ENCODE measurements at places on chromosomes 11 and 22. TPM values are rescaled to one million over a fixed set of nuclear protein-coding genes. Genes with fewer than 3 reads are reported as not detected.
A peak's percentile ranks its signal among the peaks of the same experiment; 100 is the strongest.

Gene PRR33
- not detected for total RNA-seq

Gene CALCA
- total RNA-seq, result not detected

Gene MRGPRG
- total RNA-seq, result not detected

DNA sequence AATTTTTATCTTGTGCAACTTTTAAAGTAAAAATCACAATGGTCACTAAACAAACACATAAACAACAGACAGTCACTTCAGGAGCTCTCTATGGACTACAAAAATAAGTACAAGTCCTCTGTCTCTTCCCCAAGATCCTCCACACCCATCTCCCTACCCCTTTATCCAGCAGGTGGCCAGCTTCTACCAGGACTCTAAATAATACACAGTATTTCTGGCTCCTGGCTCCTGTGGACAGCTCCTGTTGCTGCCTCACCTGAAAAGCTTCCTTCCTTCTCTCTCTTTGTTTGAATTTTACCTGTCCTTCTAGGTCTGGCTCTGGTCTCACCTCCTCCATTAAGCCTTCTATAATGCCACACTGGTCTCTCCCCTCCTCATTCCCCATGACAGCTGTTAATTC is 86.1 kb downstream of the CLPB start:
- H3K27me3 ChIP-seq, result no peaks in the 10 kb centered on the region
- no peak for DNase-seq

Gene OR9Q1
- not detected for total RNA-seq

DNA sequence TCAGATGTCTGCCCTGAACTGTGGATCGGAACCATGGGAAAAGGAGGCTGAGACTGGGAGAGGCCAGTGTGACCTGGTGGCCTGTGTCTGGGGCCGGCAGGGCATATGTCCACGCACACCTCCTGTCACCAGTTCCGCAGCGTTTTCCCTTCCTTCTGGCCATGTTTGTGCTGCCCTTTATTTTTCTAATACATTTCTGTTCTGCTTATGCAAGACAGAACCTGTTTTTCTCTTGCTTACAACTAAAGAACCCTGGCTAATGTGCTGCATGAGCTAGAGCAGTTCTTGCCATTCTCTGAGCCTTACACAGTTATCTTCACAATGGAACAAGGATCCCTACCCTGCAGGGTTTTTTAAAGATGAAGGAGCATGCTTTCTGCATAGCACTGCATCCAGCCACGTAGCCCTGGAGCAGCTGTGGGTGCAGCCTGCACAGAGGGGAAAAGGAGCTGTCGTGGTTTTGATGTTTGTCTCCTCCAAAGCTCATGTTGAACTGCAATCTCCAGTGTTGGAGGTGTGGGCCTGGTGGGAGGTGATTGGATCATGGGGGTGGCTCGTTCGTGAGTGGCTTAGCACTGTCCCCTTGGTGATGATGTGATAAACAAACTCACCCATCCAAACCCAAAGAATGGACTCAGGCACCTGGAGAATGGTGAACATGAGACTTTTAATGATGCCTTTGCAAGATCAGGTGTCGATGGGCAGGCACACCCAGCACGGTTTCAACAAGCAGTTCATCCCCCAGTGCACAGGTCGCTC is 84.8 kb upstream of the SHANK2 start:
- no peaks in the 10 kb centered on the region for H3K27me3 ChIP-seq
- H3K36me3 ChIP-seq, result no peaks in the 10 kb centered on the region
- no peak overlapping the region for H3K27ac ChIP-seq
- H3K4me1 ChIP-seq, result peaks cover 6% of the 10 kb centered on the region
- no peak overlapping the region for H3K4me3 ChIP-seq
- peak; percentile 41 for DNase-seq

GRCh38 chr22:19870153-19871022 is 15.7 kb upstream of the GNB1L start:
- no peaks in the 10 kb centered on the region for H3K27me3 ChIP-seq
- peak; percentile 53 for DNase-seq
- no peak overlapping the region for H3K27ac ChIP-seq
- H3K36me3 ChIP-seq, result no peaks in the 10 kb centered on the region

- H3K4me1 ChIP-seq, result peaks cover 19% of the 10 kb centered on the region
- H3K27me3 ChIP-seq, result no peaks in the 10 kb centered on the region
- H3K4me3 ChIP-seq, result no peak overlapping the region
- no peak overlapping the region for H3K27ac ChIP-seq
- no peak for DNase-seq
These were observed 21.5 kb downstream of the ARAP1 start for GRCh38 chr11:72730737-72731136.

Gene BTG4
- not detected for total RNA-seq

Gene OR51B2
- not detected for total RNA-seq

DNA sequence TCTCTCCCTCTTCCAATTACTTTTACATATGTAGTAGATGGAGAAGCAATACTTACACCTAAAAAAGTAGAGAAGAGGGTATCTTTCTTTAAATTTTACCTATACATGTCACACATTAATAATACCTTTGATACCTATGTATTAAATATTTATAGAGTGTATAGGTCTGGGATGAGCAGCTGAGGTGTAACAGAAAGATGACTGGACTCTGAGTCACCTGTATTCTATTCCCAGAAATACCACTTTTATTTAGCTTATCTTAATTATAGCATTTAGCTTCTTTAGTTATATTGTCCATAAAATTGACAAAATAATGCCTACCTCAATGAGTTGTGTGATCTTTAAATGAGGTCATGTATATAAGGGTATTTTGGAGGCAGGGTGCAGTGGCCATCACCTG is 30.6 kb upstream of the YAP1 start:
- H3K27ac ChIP-seq, result no peak overlapping the region
- H3K4me3 ChIP-seq, result no peak overlapping the region
- H3K4me1 ChIP-seq, result no peaks in the 10 kb centered on the region

Gene FBXO3
- 32.5 TPM for total RNA-seq

- H3K36me3 ChIP-seq, result no peaks in the 10 kb centered on the region
- H3K4me3 ChIP-seq, result no peak overlapping the region
- DNase-seq, result no peak
- H3K27me3 ChIP-seq, result no peaks in the 10 kb centered on the region
These were observed 98.7 kb downstream of the MPPED1 start for GRCh38 chr22:43510281-43511070.

Gene KDM4E
- not detected for total RNA-seq

DNA sequence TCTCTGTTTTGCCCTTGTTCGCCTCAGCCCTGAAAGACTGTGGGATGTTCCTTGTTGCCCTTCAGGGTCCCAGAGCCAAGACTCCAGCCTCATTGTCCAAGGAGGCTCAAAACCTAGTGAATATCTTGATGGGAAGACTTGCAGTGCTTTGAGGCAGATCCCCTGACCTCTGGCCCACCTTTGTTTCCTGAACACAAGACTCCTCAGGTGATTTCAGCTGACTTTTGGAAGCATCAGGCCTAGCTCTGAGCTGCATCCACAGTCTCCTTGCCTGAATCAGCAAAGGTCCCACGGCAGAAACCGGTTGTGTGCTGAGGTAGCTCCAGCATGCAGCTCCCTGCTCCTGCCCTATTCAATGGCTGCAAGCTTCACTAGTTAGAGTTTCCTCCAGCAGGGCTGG is 159.3 kb upstream of the B3GAT1 start:
- H3K4me1 ChIP-seq, result no peaks in the 10 kb centered on the region
- no peaks in the 10 kb centered on the region for H3K36me3 ChIP-seq
- no peak for DNase-seq
- H3K27me3 ChIP-seq, result no peaks in the 10 kb centered on the region

GRCh38 chr11:104873252-104873651 is 25.0 kb downstream of the CASP12 start:
- no peaks in the 10 kb centered on the region for H3K36me3 ChIP-seq
- no peak for DNase-seq
- no peak overlapping the region for H3K4me3 ChIP-seq
- H3K27ac ChIP-seq, result no peak overlapping the region
- no peaks in the 10 kb centered on the region for H3K27me3 ChIP-seq
- no peaks in the 10 kb centered on the region for H3K4me1 ChIP-seq

GRCh38 chr22:34781681-34782080 is 284.3 kb upstream of the ISX start:
- H3K36me3 ChIP-seq, result no peaks in the 10 kb centered on the region
- no peak overlapping the region for H3K4me3 ChIP-seq
- no peaks in the 10 kb centered on the region for H3K27me3 ChIP-seq
- no peak for DNase-seq
- no peak overlapping the region for H3K27ac ChIP-seq

DNA sequence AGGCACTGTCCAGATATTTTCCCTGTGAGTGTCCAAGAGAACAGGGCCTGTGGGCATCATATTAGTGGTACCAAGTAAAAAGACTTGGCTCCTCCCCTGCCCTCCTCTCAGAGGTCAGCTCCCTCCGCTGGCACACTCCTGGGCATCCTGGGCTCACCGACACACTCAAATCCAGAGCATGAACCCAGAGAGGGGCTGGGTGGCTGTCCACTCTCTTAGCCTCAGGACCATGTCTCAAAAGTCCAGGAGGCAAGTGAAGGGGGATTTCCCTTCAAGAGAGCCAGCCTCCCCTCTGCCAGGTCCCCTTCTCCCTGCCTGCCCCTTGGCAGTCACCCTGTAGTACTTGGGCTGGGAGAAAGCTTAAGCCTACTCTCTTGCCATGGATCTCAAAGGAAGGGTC is 10.3 kb downstream of the BCL9L start:
- H3K4me3 ChIP-seq, result no peak overlapping the region
- no peaks in the 10 kb centered on the region for H3K36me3 ChIP-seq
- DNase-seq, result no peak
- peak overlapping the region; percentile 86 for H3K27ac ChIP-seq
- H3K27me3 ChIP-seq, result no peaks in the 10 kb centered on the region

Gene TRIM48
- not detected for total RNA-seq

Gene RIMBP3B
- 0.09 TPM for total RNA-seq

Gene GLB1L3
- 0.43 TPM for total RNA-seq

Gene CHEK2
- total RNA-seq, result 9.2 TPM

GRCh38 chr11:88345949-88346348 is 8.4 kb upstream of the CTSC start:
- no peaks in the 10 kb centered on the region for H3K36me3 ChIP-seq
- H3K4me1 ChIP-seq, result no peaks in the 10 kb centered on the region
- DNase-seq, result no peak
- no peaks in the 10 kb centered on the region for H3K27me3 ChIP-seq
- H3K4me3 ChIP-seq, result no peak overlapping the region

GRCh38 chr22:46618667-46619066 is 1.5 kb upstream of the GRAMD4 start:
- peak; percentile 84 for DNase-seq
- no peaks in the 10 kb centered on the region for H3K27me3 ChIP-seq
- H3K4me3 ChIP-seq, result no peak overlapping the region
- H3K4me1 ChIP-seq, result peaks cover 17% of the 10 kb centered on the region

Gene PKP3
- 40.4 TPM for total RNA-seq

Gene OR51Q1
- total RNA-seq, result not detected

DNA sequence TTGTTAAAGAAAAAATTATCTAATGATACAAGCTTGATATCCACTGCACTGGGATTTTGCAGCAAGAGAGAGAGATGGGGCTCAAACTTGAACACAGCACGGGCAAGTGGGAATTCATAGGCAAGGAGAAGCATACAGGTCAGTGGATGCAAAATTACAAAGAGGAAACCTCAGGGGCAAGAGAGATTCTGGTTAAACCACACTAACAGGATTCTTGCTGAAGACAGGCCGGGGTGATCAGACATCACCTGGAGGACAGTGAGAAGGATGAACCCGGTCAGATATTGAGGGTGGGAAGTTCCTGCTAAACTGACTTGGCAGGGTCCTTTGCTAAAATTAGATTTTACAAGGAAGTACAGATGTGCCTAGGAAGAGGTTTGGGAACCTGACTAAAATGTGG is 2.5 kb upstream of the PLAAT4 start:
- peaks cover 38% of the 10 kb centered on the region for H3K4me1 ChIP-seq
- DNase-seq, result no peak
- H3K27ac ChIP-seq, result no peak overlapping the region
- no peaks in the 10 kb centered on the region for H3K27me3 ChIP-seq

- no peak overlapping the region for H3K27ac ChIP-seq
- H3K4me1 ChIP-seq, result no peaks in the 10 kb centered on the region
These were observed 404.2 kb upstream of the NARS2 start for GRCh38 chr11:78978831-78979230.

GRCh38 chr11:111105566-111105965 is 140.0 kb upstream of the POU2AF2 start:
- no peaks in the 10 kb centered on the region for H3K27me3 ChIP-seq
- DNase-seq, result no peak
- H3K4me1 ChIP-seq, result no peaks in the 10 kb centered on the region
- H3K4me3 ChIP-seq, result no peak overlapping the region

- DNase-seq, result peak; percentile 80
- no peaks in the 10 kb centered on the region for H3K27me3 ChIP-seq
- no peaks in the 10 kb centered on the region for H3K36me3 ChIP-seq
- peaks cover 47% of the 10 kb centered on the region for H3K4me1 ChIP-seq
These were observed 30.9 kb upstream of the WNT7B start for GRCh38 chr22:46007848-46008261.

GRCh38 chr22:46895753-46896152 is 133.3 kb downstream of the TBC1D22A start:
- peaks cover 24% of the 10 kb centered on the region for H3K36me3 ChIP-seq
- H3K4me1 ChIP-seq, result peaks cover 5% of the 10 kb centered on the region
- H3K27ac ChIP-seq, result no peak overlapping the region
- no peak overlapping the region for H3K4me3 ChIP-seq
- no peaks in the 10 kb centered on the region for H3K27me3 ChIP-seq

Gene LYVE1
- total RNA-seq, result 108 TPM

- no peaks in the 10 kb centered on the region for H3K27me3 ChIP-seq
- no peak overlapping the region for H3K4me3 ChIP-seq
- H3K36me3 ChIP-seq, result peaks cover 59% of the 10 kb centered on the region
- no peak overlapping the region for H3K27ac ChIP-seq
- DNase-seq, result no peak
- H3K4me1 ChIP-seq, result peaks cover 10% of the 10 kb centered on the region
These were observed 24.2 kb downstream of the SNU13 start for GRCh38 chr22:41664490-41664889.

GRCh38 chr11:96228473-96228891 is 114.5 kb downstream of the MAML2 start:
- H3K27ac ChIP-seq, result peak overlapping the region; percentile 71
- H3K4me1 ChIP-seq, result peaks cover 32% of the 10 kb centered on the region
- H3K36me3 ChIP-seq, result no peaks in the 10 kb centered on the region
- H3K4me3 ChIP-seq, result no peak overlapping the region
- DNase-seq, result no peak

GRCh38 chr11:5226732-5227310 is at the start of gene HBB:
Gene HBB, minus strand, starts transcription at chr11:5227071. Its CDS starts 50 bp downstream, at chr11:5227021.
- no peak within 1 kb of the TSS for H3K27ac ChIP-seq
- H3K27me3 ChIP-seq, result no peaks in the 10 kb centered on the region
- DNase-seq, result no peak
- no peak within 1 kb of the TSS for H3K4me3 ChIP-seq
- no peaks in the 10 kb centered on the region for H3K36me3 ChIP-seq

GRCh38 chr22:47301820-47302475 is 539.5 kb downstream of the TBC1D22A start:
- H3K4me3 ChIP-seq, result no peak overlapping the region
- H3K4me1 ChIP-seq, result no peaks in the 10 kb centered on the region
- H3K36me3 ChIP-seq, result no peaks in the 10 kb centered on the region

DNA sequence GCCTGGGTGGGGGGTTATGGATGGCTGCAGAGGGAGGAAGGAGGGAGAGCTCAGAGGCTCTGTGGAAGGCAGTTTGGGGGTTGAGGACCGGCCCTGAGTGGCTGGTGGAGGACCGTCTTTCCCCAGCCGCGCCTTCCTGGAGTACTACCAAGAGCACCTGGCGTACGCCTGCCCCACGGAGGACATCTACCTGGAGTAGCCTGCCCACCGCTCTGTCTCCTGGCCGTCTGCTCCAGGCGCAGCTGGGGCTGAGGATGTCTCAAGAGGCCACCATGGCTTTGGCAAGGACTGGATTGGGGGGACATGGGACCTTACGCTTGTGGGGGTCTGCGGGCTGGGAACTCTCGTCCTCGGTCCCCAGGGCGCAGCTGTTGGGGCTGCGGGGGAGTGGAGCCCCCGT is 10.0 kb downstream of the MAPK8IP2 start:
- no peak overlapping the region for H3K27ac ChIP-seq
- H3K4me1 ChIP-seq, result no peaks in the 10 kb centered on the region
- H3K4me3 ChIP-seq, result no peak overlapping the region

Gene MCAM
- total RNA-seq, result 134 TPM
